Stimulated activated CD8-positive, alpha-beta memory T cell treated with anti-CD3 and anti-CD28 coated beads, Interleukin-2, amount 100 ng/mL, for 1 hour (primary cell): ENCODE measurements at places on chromosomes 16 and 17.
A peak's percentile ranks its signal among the peaks of the same experiment; 100 is the strongest.

DNA sequence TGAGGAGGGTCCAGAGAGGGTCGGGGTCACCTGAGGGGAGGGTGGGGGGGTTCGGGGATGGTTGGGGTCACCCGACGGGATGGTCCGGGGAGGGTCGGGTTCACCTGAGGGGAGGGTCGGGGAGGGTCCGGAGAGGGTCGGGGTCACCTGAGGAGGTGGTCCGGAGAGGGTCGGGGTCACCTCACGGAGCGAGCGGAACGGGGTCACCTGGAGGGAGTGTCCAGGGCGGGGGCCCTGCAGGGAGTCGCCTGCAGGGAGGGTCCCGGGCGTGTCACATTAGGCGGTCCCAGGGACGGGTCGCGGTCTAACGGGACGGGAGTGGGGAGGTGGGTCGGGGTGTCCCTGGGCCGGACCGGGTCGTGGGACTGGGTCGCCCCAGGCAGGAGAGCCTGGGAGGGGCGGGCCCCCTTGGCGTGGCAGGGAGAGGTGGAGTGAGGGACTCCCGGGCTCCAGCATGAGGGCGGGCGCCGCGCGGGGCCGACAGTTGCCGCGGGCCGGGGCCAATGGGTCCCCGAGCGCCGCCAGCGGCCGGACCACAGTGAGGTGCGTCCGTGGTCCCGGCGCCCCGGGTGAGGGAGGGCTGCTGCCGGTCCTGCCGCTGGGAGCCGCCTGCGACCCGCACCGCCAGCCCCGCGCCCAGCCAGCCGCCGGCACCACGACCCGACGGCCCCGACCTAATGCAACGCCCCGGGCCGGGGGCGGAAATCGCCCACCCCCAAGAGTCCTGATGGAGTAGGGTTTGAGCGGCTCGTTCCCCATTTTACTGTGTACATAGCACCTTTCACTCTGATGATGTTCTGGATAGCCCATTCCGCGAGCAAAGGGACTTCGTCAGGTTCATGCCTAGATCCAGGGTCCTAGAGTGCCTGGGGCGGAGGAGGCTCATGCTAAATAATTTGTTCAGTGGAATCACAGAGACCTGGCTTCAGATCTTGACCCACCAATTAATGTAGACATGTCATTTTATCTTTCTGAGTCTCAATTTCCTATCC lies 1.2 kb upstream of the ABCA3 start:
- no peak for DNase-seq

GRCh38 chr17:78583091-78583490 lies 5.9 kb upstream of the DNAH17 start:
- no peak for DNase-seq

GRCh38 chr17:83024218-83024971 lies 55.0 kb upstream of the METRNL start:
- DNase-seq: no peak

- no peak for DNase-seq
These were observed 75.9 kb downstream of the USP22 start for GRCh38 chr17:20966870-20967269.

- no peak for DNase-seq
These were observed 33.1 kb downstream of the DNAH3 start for GRCh38 chr16:21117567-21117966.

- no peak for DNase-seq
These were observed 255.7 kb upstream of the DYNLRB2 start for GRCh38 chr16:80285104-80285503.

GRCh38 chr16:24367186-24367710 lies 111.1 kb downstream of the CACNG3 start:
- no peak for DNase-seq

DNA sequence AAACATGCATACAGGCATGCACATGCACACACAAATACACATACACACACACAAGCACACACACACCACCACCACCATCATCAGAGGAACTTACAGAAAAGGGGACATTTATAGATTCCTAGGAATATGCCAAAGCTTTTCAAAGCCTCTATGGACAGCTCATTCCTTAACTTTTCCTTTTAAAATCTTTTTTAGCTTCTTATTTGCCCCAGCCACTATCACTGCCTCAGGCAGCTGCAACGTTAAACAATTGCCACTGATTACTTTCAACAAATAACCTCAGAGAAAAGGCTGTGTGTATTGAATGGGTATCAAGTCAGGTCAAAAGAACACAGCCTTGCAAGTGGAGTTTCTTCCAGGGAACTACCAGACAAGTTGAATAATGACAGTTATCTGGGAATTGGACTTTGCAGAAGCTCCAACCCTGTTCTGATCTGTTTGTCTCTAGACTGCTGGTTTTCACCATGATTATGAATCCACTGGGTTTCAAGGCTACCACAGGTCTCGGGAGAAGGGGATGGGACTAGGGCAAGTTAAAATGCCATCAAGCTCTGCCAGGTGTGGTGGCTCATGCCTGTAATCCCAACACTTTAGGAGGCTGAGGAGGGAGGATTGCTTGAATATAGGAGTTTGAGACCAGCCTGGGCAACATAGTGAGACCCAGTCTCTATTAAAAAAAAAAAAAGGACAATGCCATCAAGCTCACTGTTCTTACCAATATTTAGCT lies 21.9 kb upstream of the BEAN1 start:
- DNase-seq: no peak

DNA sequence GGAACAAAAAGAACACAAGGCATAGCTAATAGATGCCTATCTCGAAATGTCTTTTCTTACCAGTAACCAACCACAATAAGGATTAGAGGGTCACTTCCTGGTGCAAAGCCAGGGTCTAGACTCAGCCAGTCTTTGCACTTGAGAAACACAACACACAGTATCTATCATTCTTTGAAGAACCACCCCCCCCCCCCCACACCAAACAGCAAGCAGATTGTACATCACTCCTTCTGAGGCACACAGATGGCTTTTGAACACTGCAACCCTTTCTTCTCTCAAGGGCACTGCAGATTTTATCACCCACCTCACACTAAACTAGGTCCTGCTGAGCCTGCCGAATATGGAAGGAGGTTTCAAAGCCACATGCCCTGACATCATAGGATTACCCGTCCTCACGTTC lies 145.6 kb downstream of the AATF start:
- DNase-seq: no peak

- DNase-seq: peak; percentile 20
These were observed 1.3 kb upstream of the RAB40C start for GRCh38 chr16:588639-588888.

DNA sequence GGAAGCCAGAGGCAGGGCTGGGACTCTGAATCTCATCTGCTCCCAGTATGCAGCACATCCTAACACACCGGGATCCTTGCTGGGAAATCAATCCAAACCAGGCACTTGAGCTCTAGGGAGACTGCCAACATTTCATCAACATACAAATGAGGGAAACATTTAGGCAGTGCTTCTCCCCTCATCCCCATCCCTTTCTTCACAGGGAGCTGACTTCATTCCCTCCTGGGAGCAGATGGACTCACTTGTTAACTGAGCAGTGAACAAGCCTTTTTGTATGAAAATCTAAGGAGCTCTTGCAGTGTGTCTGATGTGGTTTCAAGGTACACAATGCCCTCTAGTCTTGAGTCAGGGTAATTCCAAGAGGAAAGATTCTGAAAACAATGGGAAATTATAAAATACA lies 96.3 kb downstream of the TMEM114 start:
- no peak for DNase-seq

DNA sequence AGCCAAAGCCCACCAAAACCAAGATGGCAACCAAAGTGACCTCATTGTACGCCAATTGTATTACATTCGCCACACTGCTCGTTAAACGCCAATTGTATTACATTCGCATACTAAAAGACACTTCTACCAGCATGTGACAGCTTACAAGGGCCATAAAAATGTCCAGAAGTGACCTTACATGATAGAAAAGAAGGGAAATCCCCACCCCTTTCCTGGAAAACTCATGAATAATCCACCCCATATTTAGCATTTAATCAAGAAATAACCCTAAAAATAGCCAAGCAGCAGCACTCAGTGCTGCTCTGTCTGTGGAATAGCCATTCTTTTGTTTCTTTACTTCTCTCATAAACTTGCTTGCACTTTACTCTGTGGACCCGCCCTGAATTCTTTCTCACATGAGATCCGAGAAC lies 25.7 kb downstream of the PSMD7 start:
- no peak for DNase-seq

DNA sequence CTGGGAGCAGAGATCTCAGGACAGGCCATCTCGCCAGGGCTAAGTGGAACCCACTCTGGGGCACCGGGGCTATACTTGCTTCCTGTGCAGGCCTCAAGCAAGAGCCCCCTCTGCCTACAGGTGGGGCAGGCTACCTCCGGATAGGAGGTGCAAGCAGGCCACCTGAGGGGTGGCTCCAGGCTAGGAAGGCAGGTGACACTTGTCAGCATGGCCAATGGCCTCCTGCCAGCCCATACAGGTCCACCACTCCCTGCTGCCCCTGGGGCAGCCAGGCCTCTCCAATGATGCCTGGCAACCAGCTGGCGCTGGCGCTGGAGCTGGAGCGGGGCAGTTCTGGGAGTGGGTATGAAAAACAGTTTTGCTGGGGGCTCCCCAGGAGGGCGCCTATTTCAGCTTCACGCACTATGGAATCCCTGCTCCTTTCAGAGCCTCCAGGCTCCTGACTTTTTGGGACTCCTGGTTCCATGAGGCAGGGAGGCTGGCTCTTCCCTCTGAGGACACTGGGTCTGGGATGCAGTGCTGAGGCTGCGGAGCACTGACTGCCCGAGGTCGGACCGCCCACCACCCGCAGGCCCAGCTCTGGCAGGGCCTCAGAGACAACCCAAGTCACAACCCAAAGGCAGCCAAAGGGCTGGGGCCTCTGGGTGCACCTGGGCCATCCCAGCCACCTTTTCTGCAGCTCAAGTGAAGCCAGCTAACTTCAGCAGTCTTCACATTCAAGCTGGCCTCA lies 8.4 kb upstream of the SREBF1 start:
- no peak for DNase-seq

DNA sequence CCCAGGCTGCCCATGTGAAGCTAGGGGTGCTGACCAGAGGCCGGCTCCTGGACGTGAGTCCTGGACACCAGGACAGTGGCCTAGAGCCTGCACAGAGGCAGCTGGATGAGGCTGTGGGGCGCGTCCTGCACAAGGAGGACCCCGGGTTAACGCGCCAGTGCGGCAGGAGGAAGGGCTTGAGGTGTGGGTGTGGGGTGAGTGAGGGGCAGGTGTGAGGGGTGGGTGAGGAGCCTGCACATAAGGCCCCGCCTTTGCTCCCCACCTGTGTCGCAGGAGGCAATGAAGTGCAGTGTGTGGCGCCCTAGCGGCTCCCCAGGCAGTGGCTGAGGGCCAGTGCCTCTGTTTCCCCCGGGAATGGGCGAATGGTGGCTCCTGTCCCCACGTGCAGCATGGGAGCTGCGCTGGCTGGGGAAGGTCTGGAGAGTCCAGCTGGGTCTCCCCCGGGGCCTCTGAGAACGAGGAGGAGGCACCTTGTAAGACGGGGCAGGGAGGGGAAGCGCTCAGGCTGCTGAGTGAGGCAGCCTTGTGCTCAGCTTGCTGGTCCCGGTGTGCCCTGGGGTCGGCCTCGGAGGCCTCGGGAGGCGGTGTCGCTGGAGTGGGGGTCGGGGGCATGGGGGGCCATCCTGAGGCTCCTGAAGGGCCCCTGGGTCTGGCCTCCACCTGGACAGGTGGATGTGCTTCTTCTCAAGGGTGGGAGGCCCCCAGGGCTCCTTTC lies 3.2 kb downstream of the CD7 start:
- no peak for DNase-seq

- no peak for DNase-seq
These were observed 368.2 kb downstream of the SNX29 start for GRCh38 chr16:12344577-12345343.

DNA sequence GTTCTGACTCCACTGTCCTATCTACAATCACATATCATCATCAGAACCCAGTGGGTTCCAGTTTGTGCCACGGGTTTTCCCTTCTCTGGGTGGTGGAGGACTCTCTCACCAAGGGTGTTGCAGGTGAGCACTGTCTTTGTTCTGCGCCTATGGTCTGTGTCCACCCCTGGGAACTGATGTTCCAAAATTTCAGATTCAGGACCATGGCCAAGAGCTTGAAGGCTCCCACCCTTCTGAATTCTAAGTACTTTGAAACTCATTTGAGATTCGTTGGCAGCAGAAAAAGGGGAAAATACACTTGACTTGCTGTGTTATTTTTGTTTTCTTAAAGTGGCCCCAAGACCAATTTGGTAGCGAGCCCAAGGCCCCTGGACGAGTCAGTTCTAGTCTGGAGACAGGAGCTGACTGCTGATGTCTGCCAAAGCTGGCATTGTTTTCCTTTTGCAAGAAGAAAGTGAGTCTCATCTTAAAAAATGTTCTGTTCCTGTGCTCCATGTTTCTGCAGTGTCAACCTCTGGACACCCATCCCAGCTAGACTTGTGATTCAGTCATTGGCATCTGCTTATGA lies 310.9 kb downstream of the HAPSTR1 start:
- DNase-seq: no peak

GRCh38 chr17:34736611-34737010 lies 157.2 kb downstream of the TMEM132E start:
- DNase-seq: no peak

GRCh38 chr16:50696575-50697420 lies 3.4 kb downstream of the NOD2 start:
- DNase-seq: no peak

GRCh38 chr16:75476817-75477216 lies 12.3 kb upstream of the TMEM170A start:
- DNase-seq: no peak

- no peak for DNase-seq
These were observed at the start of gene CCL2 for GRCh38 chr17:34254651-34255380. Gene CCL2, plus strand, starts transcription at chr17:34255285. Its CDS starts 65 bp downstream, at chr17:34255350.

DNA sequence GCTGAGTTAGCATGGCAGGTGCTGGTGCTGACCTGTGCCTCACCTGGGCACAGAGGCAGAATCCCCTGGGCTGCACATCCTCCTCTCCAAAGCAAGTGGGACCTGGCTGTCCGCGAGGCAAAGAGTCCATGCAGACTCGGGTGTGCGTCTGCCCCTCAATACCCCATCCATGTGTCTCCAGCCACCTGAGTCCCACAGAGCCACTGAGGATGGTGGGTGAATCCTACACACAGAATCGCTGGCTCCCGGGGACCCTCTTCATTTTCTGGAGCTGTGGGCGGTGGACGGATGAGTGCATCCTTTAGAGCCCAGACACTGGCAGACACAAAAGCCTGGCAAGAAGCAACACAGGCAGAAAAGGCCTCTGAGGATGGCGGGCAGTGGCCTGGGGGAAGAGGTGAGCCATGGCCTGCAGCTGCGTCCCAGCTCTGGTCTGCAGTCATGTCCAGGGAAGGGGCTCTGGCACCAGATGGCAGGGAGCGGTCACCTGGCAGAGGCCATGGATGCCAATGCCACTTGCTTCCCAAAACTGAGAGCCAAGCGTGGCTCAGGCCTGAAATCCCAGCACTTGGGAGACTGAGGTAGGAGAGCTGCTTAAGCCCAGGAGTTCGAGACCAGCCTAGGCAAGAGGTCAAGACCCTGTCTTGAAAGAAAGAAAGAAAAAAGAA lies 29.9 kb downstream of the AXIN1 start:
- no peak for DNase-seq

DNA sequence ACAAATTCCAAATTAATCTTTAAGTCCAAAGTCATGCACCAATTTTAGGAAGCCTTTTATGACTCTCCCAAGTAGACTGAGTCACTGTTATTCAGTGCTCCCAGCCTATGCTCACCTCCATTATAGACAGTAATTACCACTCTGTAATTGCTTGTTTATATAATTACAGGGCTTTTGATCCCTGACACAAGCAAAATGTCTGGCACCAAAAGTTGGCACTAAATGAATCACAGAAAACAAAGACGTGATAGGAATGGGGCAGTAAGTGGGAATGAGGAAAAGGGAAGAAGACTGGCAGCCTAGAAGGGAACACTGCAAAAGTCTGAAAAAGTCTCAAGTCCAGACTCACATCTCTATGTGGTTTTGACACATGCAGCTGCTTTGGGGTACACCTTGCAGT lies 94.1 kb downstream of the SLC39A11 start:
- no peak for DNase-seq
